ENCODE measurements at places on chromosomes 7 and 10.

DNA sequence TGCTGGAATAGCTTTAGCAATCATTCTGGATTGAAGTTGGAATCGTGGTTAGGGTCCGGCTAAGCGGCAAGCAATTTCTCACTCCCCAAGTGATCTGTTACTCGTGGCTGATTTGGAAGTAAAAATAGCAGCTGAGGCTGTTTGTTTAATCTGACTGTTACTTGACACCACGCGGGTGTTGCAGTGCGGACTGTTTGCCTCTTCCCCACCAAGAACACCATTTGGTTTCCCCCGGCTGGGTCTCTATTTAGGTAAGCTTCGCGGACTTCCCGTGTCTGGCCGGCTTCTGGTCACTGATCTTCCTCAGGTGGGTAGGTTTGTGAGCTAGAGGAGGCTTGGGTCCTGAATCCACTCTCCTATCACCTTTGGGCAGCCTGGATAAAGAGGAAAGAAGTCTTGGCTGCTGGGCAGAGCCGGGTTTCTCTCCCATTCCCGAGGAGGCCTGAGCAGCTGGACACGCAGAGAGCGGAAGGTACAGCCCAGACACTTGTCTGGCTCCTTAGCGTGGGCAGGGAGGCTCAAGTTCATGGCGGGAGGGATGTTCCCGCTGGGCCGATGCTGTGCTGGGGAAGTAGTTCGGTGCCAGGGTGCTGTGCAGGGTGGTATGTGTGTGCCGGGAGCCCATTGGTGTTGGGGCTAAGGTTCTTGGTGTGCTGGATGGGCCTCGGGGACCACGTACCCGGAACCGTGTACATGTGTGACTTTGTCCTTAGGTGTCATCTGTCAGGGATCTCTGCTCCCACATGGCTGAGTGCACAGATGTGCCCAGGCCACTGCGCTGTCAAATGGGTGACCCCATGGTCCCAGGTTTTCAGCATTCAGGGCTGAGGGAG, at the start of gene C10orf71:
TSS of gene C10orf71 (plus strand) at position 188 of the 833 bp plus-strand sequence. CDS start 23,376 bp downstream, outside the sequence.
- DNase-seq = no peak

DNA sequence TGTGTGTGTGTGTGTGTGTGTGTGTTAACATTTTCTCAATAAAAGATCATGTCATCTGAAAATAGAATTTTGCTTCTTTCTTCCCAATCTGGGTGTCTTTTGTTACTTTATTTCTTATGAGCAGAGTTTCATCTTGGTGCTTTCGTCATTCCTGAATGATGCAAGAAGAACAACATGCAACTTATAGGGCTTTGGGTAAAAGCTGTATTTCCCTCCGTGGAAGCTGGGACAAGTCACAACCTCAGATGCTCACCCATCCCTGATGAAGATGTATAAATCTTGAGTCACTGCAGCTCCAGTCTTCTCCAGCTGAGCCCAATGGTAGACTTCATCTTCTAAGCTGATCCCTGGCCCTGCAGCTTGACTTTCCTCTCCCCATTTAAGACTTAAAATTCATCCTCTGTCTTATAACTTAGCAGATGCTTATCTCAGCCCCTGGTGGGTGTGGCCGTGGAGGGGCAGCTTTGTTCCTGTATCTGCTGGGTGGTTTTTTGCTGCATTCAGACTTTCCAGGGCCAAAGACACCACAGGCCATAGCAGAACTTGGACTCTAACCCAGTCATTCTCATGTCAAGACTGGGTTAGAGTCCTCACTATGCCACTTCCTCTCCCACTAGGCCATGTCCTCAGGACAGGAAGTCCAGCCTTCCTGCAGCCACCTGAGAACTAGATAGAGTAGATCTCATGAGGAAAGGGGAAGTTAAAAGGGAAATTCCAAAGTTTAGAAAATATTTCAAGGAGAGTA, 356.4 kb downstream of the TNS3 start:
- no peak for DNase-seq

DNA sequence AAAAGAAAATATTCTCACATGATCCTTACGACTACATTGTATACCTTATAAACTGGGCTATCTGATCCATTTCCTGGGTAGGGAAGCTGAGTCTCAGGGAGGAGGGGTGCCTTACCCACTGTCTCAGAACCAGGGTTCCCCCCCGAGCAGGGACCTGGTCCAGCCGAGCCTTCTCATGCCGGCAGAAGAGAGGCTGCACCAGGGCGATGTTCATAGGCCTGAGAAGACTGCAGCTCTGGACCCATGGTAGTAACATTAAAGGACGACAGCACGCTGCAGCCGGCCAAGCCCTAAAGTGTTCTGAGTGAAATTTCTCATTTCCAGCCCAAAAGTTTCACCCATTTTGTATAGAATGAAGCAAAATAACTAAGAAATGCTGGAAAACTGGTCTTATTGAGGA, 163.0 kb upstream of the TNS3 start:
- DNase-seq = no peak

DNA sequence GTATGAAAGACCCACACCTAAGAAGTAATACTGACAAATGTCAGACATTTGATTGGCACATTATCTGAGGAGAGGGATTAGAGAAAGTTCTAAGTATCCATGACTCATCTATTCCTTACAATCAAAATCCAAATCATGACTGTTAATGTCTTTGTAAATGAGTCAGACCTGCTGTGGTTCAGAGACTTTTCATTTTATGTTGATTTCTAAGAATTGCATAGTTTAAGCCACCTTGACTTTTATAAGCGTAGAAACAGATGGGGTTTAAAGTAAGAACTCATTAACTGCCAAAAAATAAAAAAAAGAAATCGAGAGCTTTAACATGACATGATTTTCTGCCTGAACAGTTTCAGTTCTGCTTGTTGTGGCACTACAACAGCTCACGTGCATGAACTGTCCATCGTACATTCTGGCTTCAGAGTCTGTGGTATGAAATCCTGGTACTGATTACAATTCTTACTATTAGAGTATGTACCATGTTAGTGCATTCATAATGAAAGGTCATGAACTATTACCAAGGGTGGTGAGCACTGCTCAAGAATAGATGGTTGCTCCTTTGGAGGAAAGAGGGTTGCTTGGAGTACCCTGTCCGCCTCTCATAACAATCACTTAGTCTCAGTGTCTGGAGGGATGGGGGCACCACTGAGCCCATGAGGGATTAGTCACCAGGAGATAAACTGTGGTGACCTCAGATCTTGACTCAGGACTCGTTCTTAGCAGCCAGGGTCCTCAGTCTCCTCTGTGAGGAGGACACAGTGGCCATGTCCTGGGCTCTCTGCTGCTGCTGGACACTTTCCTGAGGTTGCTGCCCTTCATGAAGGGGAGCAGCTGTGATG, 42.2 kb downstream of the ACSM6 start:
- DNase-seq = no peak

- no peak for DNase-seq
Observed at GRCh38 chr7:112005205-112005775, 200.9 kb downstream of the DOCK4 start.

GRCh38 chr7:81500631-81501030, 269.2 kb downstream of the HGF start:
- DNase-seq = no peak

GRCh38 chr10:79084012-79084971, 15.5 kb downstream of the ZMIZ1 start:
- no peak for DNase-seq

DNA sequence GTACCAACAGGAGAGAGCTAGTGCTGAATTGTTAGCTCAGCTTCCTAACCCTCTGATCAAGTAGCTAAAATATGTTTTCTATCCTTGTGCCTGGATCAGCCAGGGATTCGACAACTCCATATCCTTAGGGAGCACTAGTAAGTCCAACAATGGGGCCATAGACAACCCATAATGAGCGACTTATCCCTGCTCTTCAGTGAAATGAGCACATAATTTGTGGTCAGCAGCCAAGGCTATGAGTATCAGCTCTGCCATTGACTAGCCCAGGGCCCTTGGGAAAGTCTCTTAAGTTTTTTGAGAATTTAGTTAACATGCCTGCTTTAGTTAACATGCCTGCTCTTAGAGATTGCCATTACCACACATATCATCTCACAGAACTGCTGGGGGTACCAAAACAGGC, 39.3 kb downstream of the COL1A2 start:
- DNase-seq = no peak

- DNase-seq = no peak
Observed at GRCh38 chr10:10164848-10165247, 852.8 kb upstream of the CELF2 start.

GRCh38 chr10:58400609-58401008, 15.4 kb downstream of the TFAM start:
- no peak for DNase-seq

DNA sequence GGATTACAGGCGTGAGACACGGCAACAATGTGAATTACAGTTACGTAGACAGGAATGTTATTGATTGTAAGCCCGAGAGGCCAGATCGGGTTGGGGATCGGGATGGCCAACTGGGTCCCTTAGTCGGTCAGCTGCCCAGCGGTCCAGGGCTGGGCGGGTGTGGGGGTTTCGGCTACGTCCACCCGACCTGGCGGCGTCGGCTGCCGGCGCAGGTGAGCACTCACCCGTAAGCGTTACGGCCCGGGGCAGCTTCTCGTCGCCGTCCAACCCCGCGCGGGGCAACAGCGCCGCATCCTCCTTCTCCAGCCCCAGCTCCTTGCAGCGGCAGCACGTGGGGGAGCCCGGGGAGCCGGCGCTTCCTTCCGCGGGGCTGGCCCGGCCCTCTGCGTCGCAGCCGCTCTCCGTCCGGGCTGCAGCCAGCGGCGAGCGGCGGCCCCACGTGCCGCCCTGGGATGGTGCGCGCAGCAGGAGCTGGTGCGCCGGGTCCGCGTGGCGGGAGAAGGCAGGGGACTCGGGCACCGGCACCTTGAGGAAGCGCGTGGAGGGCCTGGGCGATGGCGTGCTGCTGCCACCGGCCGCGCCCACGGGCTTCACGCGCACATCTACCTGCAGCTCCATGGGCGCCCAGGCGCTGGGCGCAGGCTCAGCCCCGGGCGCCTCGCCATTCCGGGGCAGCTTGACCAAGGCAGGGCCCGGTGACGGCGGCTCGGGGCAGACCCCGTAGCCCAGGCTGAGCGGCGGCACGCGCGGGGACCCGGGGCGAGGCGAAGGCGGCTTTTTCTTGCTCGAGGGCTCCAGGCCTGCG, 609 bp downstream of the KLRG2 start:
- DNase-seq = peak; percentile 29

GRCh38 chr10:70691611-70692010, 19.3 kb downstream of the ADAMTS14 start:
- DNase-seq = no peak

DNA sequence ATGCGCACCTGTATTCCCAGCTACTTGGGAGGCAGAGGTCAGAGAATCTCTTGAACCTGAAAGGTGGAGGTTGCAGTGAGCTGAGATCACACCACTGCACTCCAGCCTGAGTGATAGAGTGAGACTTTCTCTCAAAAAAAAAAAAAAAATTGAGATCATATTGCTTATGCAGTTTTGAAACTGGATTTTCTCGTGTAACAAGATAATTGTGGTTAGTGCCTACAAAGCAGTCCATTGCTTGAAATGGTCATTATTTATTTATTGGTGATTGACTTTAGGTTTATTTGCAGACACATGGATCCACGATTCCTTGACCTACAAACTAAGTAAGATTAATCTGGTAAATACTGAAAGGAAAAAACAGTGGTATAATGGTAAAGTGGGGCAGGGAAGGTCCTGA, 149.8 kb downstream of the TAX1BP1 start:
- DNase-seq = no peak

DNA sequence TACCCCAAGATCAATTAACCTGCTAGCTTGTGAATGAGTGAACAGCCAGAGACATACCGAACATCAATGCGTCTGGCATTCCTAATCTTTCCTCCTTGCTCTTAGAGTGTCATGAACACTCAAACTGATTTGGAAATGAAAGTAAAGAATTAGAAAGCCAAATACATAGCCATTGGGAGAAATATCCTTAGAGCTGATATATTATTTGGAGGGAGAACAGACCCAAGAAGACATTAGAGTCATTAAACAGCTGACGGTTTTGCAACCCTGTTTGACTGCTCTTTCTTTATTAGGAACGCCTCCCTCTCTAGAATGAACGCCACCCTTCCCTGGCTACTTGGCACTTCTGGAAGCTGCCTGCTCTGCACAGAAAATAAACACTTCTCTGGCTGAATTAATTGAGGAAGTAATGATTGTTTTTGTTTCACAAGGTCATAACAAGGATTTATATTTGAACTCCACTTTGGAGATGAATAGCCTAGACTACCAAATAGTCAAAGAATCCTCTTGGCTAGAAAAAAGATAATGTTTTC, 42.8 kb downstream of the CTTNBP2 start:
- no peak for DNase-seq

DNA sequence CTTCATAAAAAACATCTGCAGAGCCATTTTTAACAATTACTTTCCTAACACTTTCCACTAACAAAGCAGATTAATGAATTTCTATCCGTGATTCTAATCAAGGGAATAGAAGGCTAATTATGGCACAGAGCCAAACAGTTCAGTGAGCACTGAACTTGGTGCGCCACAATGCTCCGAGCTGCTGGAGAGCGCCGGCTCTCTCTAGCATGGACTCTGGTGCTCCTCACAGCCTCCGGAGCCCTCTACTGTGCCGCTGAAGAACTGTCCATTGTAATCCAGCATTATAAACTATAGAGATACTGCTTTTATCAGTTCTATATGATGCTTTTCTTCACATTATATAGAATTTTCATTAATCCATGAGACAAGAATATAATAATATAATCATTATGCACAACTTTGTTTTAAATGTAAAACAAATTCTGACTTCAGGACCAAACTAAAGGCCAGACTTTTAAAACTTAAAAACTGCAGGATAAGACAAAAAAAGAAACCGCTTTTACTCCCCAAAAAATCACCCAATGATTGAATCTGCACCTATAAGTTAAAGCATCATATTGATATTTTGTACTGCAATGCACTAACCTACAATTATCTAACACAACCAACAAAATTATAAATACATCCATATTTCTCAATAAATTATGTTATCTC, 123.6 kb downstream of the RNF32 start:
- DNase-seq = no peak

GRCh38 chr7:16660702-16661464, 14.9 kb downstream of the BZW2 start:
- DNase-seq = no peak

GRCh38 chr7:17131060-17131345, 167.4 kb upstream of the AHR start:
- no peak for DNase-seq

- DNase-seq = no peak
Observed at GRCh38 chr10:12887780-12888179, 113.7 kb downstream of the CCDC3 start.

DNA sequence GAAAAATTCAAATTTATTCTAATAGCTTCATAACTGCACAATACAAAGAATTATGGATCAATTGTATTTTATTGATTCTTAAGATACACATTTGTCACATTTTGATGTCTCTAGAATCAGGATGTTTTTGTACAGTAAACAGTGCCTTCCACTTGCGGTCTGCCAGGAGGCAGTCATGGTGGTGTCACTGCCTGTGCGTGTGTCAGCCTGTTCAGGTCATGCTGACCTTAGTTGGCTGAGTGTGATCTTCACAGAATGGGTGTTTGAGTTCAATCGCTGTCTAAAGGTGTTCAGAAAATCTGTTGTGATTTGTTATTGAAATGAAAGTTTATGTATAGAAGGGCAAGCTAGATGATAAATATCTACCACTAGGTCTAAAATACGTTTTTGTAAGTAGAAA, 20.7 kb downstream of the SEC61A2 start:
- DNase-seq = no peak

DNA sequence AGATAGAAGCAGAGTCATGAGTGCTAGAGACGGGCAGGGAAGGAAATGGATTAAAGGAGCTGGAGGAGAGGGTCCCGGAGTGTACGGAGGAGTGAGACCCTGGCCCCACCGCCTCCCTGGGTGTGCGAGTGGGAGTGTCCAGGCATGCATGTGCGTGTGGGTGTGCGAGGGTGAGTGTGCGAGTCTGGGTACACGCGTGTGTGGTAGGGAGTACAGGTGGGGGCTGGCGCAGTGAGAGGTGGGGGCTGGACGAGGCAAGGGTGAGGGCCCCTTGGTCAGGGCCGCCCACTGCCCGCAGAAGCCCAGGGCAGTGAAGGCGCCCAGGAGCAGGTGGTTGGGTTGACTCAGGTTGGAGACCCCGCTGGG, 97.6 kb downstream of the BMS1 start:
- no peak for DNase-seq
